ENCODE measurements at places on chromosomes 11 and 22. TPM values are rescaled to one million over a fixed set of nuclear protein-coding genes. Genes with fewer than 3 reads are reported as not detected.

The KDM2A gene
- total RNA-seq: 64.8 TPM

The DEAF1 gene
- 113 TPM for total RNA-seq

The RIMBP3C gene
- 0.68 TPM for total RNA-seq

The THY1 gene
- total RNA-seq: 11.3 TPM

The TREH gene
- not detected for total RNA-seq

The OR52K2 gene
- total RNA-seq: not detected

The GDPD4 gene
- not detected for total RNA-seq

The CELSR1 gene
- total RNA-seq: 16.0 TPM

The FERMT3 gene
- total RNA-seq: 0.94 TPM

The CPT1A gene
- total RNA-seq: 109 TPM

The C22orf42 gene
- total RNA-seq: not detected

The C11orf16 gene
- total RNA-seq: not detected

The KRTAP5-10 gene
- 0.30 TPM for total RNA-seq

The DMC1 gene
- total RNA-seq: 1.4 TPM

The TNRC6B gene
- 47.4 TPM for total RNA-seq

The SLCO2B1 gene
- 0.54 TPM for total RNA-seq

The NFAM1 gene
- not detected for total RNA-seq

The OR8A1 gene
- total RNA-seq: not detected

The GNAZ gene
- 2.9 TPM for total RNA-seq

The FAT3 gene
- 12.3 TPM for total RNA-seq

The BAIAP2L2 gene
- 0.48 TPM for total RNA-seq

The FIBIN gene
- 45.4 TPM for total RNA-seq

The CRYBB2 gene
- not detected for total RNA-seq

The FREY1 gene
- total RNA-seq: 1.5 TPM

The LRP5 gene
- 162 TPM for total RNA-seq

The OR52I1 gene
- not detected for total RNA-seq

The GLB1L2 gene
- total RNA-seq: 0.21 TPM

The CBL gene
- 21.7 TPM for total RNA-seq

The NLRP14 gene
- not detected for total RNA-seq

The RTN4RL2 gene
- total RNA-seq: 0.81 TPM

The MMP3 gene
- total RNA-seq: not detected

The OR5A1 gene
- total RNA-seq: not detected

The GAS2L1 gene
- total RNA-seq: 21.6 TPM

The OR2AG1 gene
- not detected for total RNA-seq

The BTBD18 gene
- total RNA-seq: not detected

The TPBGL gene
- total RNA-seq: 0.13 TPM

The PRR5 gene
- total RNA-seq: 14.8 TPM

The SEPTIN5 gene
- 108 TPM for total RNA-seq

The RIN1 gene
- total RNA-seq: 23.6 TPM

The WNT11 gene
- 3.2 TPM for total RNA-seq

The OR6A2 gene
- total RNA-seq: not detected

The KCNK4 gene
- total RNA-seq: 0.43 TPM

The MAPK8IP2 gene
- total RNA-seq: 2.8 TPM

The SAA4 gene
- not detected for total RNA-seq

The HBB gene
- not detected for total RNA-seq

The LYVE1 gene
- total RNA-seq: 2.1 TPM

The RFPL1 gene
- not detected for total RNA-seq

The OR5B21 gene
- total RNA-seq: not detected

The CCDC188 gene
- total RNA-seq: 0.56 TPM

The PATE4 gene
- total RNA-seq: not detected

The VPREB3 gene
- total RNA-seq: not detected

The BATF2 gene
- not detected for total RNA-seq

The MYOD1 gene
- total RNA-seq: not detected

The PTPRCAP gene
- 0.89 TPM for total RNA-seq

The AIFM3 gene
- total RNA-seq: 0.99 TPM

The MPEG1 gene
- not detected for total RNA-seq

The OVCH2 gene
- not detected for total RNA-seq

Data from osteocyte (in vitro differentiated cells).